HTR-8/SVneo (cell line): ENCODE measurements at places on chromosomes 7 and 10.

DNA sequence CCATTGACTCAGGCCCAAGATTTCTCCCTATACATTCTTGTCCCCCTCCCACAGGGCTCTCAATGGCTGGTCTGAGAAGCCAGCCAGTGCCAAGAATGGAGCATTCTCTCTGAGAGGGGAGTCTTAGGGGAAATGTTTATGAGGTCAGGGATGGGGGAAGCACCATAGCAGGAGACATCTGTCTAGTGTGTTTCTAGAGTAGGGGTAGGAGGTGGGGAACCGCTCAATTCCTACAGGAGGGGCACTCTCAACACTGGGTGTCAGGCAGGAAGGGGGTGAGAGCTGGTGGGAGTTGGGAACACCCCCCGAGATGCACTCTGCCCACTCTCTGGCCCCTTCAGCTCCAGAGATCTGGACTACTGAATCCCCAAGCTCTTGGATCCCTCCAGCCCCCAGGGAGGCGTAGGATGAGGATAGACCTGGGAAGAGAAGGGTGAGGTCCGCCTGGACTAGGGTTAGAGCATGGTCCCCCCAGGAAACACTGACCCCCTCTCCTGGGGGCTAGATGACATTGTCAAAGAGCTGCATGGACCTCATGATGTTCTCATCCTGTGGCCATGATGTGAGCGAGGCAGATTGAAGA, 8.7 kb upstream of the OGA start:
- DNase-seq, result no peak

GRCh38 chr10:88385601-88386203, 197.4 kb downstream of the RNLS start:
- no peak for DNase-seq

- no peak for DNase-seq
These were observed 22.6 kb downstream of the HSPA12A start for GRCh38 chr10:116719804-116720203.

- DNase-seq, result no peak
These were observed 326.5 kb downstream of the PARD3 start for GRCh38 chr10:34488476-34489130.

- DNase-seq, result no peak
These were observed 687 bp downstream of the EPDR1 start for GRCh38 chr7:37920849-37921805.

DNA sequence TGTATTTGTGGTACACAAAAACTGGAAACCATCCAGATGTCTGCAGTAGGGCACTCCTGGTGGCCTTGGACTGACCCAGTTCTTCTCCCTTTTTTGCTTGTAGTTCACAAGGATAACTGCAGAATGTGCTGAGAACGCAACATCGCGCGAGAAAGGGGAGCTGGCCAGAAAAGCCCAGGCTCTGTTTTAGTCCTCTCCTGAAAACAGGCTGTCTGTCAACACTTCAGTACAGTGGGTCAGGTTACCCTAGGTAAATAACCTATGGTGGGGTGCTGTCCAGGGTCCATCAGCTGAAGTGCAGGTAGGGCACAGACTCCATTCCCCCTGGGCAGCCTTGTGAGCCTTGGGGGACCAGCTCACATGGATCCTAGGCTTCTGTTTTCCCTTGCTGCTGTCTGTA, 495.8 kb downstream of the MDFIC start:
- DNase-seq, result no peak

- DNase-seq, result no peak
These were observed 16.6 kb downstream of the ACBD5 start for GRCh38 chr10:27223964-27224363.

DNA sequence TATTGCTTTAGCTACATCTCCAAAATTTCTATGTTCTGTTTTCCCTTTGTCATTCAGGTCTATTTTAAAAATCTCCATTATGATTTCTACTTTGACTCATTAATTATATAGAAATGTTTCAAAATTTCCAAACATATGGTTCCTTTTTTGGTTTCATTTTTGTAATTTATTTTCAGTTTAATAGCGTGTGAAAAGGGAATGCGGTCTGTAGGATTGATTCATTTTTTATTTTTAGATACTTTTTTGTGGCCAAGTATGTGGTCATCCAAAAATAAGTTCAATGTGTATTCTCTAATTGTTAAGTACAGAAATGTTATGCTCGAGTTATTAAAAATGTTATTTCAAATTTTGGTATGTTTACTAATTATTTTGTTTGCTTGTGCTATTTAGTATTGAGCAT, 72.5 kb upstream of the ANKRD1 start:
- DNase-seq, result no peak

DNA sequence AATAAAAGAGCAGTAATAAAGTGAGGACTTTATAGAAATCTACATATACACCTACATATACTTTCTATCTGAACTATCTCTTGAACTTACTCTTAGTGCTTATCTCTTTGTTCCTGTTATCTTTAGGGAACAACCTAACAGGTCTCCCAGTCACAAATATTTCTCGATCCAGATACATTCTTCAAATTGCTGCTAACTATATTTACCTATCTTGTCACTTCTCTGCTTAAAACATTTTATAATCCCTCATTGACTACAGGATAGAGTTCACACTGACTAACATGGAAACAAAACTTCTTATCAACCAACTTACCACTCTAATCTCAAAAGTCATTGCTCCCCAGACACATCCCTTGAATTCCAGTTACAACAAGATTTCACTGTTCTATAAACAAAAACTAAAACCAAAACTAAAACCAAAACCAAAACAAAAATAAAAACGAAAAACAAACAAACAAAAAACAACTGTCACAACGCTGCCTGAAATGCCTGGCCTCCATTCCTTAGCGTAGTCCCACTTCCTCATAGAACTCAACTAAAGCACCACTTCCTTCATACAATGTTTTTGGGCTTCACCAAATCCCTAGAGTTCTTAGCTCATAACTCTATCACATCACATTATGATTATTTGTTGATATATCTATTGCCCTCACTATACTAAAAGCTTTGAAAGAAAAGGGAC, 134.7 kb downstream of the SEMA3D start:
- no peak for DNase-seq

DNA sequence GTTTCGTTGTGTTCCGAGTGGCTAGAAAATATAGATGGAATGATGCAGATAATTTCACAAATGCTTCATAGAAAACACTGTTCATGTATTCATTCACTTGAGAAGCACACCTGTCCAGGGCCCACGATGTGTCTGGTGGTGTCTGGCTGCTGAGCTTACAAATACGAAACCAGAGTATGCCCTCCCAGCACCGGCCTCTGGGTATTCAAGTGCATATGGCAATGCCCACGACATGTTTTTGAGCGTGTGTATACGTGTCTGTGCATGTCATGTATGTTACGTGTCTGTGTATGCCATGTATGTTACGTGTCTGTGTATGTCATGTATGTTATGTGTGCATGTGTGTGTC, 37.9 kb downstream of the IL2RA start:
- DNase-seq, result no peak

DNA sequence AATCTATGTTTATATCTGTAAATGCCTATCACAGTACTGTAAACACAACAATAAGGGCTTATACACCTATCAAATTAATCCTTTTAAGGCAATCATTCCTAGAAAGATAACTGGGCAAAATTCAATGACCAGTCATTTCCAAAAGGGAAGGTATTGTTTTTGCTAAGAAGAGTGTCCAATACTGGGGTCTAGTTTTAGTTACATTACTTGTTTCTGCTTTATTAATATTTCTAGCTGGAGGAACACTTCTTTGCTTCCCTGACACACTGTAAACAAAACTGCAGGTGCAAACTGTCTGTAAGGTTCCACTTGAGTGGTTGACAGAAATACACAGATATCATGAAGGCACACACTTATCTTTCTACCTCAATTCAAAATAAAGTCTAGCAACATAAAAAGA, 84.2 kb upstream of the FAM133B start:
- DNase-seq, result no peak

DNA sequence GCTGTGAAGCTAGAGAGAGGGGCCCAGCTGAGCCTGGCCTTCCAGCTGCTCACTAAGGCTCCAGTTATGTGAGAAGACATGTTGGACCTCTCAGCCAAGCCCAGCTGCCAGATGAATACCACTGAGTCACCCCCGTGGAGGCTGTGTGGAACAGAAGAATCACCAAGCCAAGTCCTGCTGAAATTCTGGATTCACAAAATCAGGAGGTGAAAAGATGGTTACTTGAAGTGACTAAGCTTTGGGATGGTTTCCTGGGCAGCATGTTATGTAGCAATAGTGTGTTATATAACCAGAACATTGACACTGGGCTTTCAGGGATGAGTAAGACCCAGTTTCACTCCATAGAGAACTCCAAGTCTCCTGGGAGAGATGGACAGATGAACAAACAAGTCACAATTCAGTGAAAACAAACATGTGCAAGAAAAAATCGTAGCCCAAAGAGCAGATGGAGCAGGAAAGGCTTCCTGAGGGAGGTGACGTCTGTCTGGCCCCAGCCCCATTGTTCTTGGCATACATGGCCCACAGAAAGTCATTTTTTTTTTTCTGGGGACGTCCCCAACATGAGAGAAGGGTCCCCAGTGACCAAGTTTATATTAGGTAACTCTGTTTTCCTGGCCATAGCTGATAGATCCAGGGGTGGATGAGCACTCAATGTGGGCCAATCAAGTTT, 64.1 kb upstream of the PDZD8 start:
- DNase-seq, result no peak

GRCh38 chr10:47173929-47174442, 126.0 kb upstream of the GDF10 start:
- DNase-seq, result no peak

DNA sequence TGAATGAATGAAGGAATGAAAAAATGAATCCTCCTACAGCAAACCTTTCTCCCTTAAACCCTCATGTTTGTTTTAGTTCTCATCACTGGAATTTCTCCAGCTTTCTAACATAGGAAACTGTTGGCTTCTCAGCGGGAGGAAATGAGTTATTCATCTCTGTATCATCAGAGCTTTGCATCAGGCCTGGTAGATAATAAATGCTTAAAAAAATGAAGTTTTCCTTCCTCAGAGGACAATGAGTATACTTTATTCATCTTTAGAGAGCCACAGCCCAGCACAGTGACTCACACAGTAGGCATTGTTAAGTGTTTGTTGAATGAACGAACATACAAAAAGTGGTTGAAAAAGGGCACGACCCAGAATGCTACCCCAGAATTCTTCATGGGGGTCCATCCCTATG, 62.6 kb downstream of the COL13A1 start:
- peak; percentile 31 for DNase-seq

GRCh38 chr7:118867860-118868259, 643.4 kb downstream of the ANKRD7 start:
- no peak for DNase-seq

DNA sequence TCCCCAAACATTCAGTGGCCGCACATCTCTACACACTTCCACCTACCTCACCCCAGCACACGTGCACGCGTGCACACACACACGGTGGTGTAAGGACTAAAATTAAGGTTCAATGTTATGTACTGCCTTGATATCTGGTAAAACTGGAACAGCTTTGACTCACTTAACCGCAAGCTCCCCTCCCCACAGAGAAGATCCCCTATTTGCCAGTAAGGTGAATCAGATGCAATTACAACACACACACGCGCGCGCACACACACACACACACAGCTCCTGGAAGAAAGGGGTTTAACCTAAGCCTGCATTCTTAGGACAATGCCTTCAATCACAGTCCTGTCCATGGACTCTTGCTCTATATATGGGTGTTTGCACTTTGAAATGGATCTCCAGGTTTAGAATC, 25.5 kb upstream of the VPS41 start:
- no peak for DNase-seq

GRCh38 chr7:20514364-20514763, 101.1 kb upstream of the ABCB5 start:
- peak; percentile 18 for DNase-seq

DNA sequence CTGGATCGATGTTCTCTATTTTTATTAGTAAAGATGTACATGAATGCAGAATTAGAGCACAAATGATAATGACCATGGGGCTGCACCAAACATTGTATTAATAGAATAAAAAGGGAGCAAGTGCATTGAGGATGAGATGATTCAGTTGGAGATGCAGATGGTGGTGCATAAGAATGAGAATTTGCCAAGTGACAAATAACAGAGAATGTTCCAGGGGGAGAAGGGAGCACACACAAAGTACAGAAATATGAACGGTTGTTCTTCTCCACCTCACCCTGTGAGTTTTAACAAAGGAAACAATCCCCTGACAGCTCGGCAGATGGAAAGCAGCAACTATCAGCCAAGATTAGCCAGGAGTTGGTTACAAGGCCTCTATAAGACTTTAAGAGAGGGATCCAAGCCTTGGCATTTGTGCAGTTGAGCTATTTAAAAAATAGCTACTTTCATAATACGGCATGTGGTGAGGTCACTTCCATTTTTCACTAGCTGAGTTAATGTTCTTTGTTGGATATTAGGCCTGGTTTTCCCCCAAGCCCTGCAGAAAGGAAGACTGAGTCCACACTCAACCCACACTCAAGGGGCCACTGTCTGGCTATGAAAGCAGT, 462.5 kb downstream of the TNS3 start:
- no peak for DNase-seq

- DNase-seq, result no peak
These were observed 404.5 kb downstream of the INHBA start for GRCh38 chr7:41298409-41298808.

GRCh38 chr7:44187636-44188416, 1.4 kb downstream of the GCK start:
- no peak for DNase-seq

DNA sequence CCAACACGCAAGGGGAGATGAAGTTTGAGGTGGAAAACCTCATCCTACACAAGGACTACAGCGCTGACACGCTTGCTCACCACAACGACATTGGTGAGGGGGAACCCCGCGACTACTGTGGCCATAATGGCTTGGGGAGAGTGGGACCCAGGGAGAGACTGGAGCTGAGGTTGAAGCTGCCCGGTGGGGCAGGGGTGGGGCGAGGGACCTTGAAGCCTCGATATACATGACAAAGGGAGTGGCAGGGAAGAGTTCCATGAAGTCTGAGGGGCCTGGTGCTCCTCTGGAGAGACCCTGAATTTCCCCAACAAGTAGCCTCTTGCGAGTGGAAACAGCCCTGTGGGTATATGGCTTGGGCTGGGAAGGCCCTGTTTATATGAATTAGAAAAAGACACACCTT, 3.1 kb downstream of the PLAU start:
- no peak for DNase-seq

DNA sequence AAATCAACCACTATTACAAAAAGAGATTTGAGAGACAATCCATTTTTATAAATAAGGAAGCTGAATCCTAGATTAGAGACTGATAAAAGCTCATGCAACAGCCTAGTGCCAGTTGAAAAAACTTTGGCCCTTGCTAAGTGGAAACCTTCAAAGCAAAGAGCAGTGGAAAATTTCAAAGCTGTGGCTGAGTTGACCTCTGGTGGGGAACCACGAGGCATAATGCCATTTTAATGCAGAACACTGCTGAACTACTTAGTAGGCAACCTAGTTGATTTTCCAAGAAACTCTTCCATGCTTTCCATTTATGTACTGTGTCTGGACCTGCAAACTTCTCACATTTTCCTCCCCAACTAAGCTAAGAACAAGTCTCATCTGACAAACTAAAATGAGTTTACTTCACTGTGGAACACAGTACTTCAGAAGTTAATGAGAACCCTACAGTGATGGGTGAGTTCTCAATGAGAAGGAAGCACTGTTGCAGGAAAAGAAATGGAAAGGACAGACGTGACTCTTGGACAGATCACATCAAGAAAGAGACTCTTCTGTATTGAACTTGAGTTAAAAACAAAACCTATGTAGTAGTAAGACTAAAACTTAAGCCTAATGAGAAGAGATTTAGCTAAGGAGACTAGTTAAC, 19.5 kb downstream of the FZD9 start:
- DNase-seq, result no peak

- DNase-seq, result no peak
These were observed 128.2 kb upstream of the RHEB start for GRCh38 chr7:151647874-151648273.

GRCh38 chr7:33251301-33251700, 121.9 kb downstream of the BBS9 start:
- DNase-seq, result no peak
